Activated T-helper 1 cell treated with anti-CD3 and anti-CD28 coated beads, Interleukin-12 subunit alpha, Interleukin-12 subunit beta, Interleukin-2, Interleukin-4 antibody, amounts not matched to agents 30 ng/mL and 10 ng/mL and 1 ng/mL, durations not matched to agents 14 hours and 24 hours and 36 hours (primary cell): ENCODE measurements at places on chromosomes 4 and X. TPM values are rescaled to one million over a fixed set of nuclear protein-coding genes. Genes with fewer than 3 reads are reported as not detected.

GRCh38 chr4:1538941-1539772 is 132.9 kb upstream of the NKX1-1 start:
- no peaks in the 10 kb centered on the region for H3K4me1 ChIP-seq
- H3K4me3 ChIP-seq, result no peak overlapping the region
- H3K27me3 ChIP-seq, result peaks cover 1% of the 10 kb centered on the region
- no peak for DNase-seq
- no peak overlapping the region for H3K27ac ChIP-seq
- H3K36me3 ChIP-seq, result no peaks in the 10 kb centered on the region

GRCh38 chr4:79042079-79042674 is 102.9 kb upstream of the PAQR3 start:
- no peaks in the 10 kb centered on the region for H3K36me3 ChIP-seq
- H3K27ac ChIP-seq, result no peak overlapping the region
- H3K27me3 ChIP-seq, result peaks cover 2% of the 10 kb centered on the region
- no peak for DNase-seq
- no peak overlapping the region for H3K4me3 ChIP-seq
- no peaks in the 10 kb centered on the region for H3K4me1 ChIP-seq

The HOPX gene
- 121 and 128 TPM in 2 replicates for total RNA-seq

The CFAP99 gene
- not detected in 2 replicates for total RNA-seq

The RS1 gene
- not detected in 2 replicates for total RNA-seq
